ENCODE measurements at places on chromosomes 3 and 15.
A peak's percentile ranks its signal among the peaks of the same experiment; 100 is the strongest.

DNA sequence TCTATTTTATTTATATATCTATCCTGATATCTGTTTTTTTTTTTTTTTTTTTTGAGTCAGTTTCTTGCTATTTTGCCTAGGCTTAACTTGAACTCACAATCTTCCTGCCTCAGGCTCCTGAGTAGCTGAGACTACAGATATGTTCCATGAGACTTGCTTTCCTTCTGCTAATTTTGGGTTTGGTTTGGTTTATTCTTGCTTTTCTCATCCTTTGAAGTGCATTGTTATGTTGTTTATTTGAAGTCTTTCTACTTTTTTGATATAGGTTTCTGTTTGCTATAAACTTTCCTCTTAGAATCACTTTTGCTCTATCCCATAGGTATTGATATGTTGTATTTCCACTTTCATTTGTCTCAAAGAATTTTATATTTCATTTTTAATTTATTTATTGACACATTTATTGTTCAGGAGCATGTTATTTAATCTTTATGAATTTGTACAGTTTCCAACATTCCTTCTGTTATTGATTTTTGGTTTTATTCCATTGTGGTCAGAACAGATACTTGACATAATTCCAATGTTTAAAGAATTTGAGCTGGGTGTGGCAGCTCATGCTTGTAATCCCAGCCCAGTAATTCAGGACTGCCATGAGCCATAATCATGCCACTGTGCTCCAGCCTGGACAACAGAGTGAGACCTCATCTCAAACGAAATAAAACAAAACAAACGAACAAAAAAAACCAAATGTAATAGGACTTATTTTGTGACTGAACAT is 62.3 kb upstream of the PLSCR4 start:
- DNase-seq, result no peak

- no peak for DNase-seq
Measured at GRCh38 chr15:82159922-82160321, 102.6 kb downstream of the EFL1 start.

- DNase-seq, result no peak
Measured at GRCh38 chr15:87910301-87910700, 346.2 kb downstream of the NTRK3 start.

- DNase-seq, result no peak
Measured at GRCh38 chr15:89332446-89332845, 2.2 kb downstream of the POLG start.

- DNase-seq, result no peak
Measured at GRCh38 chr3:12188681-12189287, 30.1 kb upstream of the TIMP4 start.

DNA sequence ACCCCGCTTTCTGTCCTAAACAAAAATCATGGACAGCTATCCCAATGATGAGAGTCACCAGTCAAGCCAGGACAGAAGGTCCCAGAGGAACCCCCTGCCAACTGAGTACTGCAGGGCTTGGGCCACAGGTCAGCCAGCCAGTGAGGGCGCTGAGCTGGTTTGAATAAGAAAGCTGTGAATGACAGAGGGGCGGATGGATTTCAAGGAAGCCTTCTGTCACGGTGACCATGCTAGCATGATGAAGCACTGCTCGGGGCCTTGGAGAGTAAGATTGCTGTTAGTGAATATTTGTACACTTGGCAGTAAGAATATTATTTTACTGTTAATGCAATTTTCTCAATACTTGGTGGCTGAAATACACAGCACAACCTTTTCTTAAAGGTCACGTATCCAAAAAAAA is 734.0 kb upstream of the NR2F2 start:
- DNase-seq, result no peak

GRCh38 chr3:130386604-130387263 is 41.3 kb downstream of the COL6A5 start:
- DNase-seq, result no peak

GRCh38 chr3:168436245-168436724 is 340.6 kb upstream of the GOLIM4 start:
- DNase-seq, result no peak

GRCh38 chr3:186414735-186415419 is 52.8 kb upstream of the DGKG start:
- DNase-seq, result no peak

- DNase-seq, result peak; percentile 7
Measured at GRCh38 chr3:151203051-151203420, at the start of gene GPR171. Gene GPR171, minus strand, starts transcription at chr3:151203216. Its CDS starts 3,830 bp downstream, at chr3:151199386.

DNA sequence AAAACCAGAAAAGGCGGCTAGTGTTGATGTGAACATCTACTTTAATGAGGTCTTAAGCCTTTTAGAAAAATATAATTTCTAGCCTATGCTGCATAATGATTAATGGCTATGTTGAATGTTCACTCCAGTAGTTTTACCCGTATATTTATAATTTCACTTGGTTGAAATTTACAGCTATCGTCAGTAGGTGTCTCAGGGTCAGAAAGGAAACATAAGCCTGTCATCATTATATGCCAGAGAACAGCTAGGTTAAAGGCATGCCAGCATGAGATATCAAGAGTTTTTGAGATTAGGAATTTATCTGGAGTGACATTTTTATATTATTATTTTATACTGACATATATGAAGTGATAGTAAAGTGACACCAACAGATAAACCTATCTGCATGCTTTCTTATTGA is 904.1 kb downstream of the OTOL1 start:
- no peak for DNase-seq

DNA sequence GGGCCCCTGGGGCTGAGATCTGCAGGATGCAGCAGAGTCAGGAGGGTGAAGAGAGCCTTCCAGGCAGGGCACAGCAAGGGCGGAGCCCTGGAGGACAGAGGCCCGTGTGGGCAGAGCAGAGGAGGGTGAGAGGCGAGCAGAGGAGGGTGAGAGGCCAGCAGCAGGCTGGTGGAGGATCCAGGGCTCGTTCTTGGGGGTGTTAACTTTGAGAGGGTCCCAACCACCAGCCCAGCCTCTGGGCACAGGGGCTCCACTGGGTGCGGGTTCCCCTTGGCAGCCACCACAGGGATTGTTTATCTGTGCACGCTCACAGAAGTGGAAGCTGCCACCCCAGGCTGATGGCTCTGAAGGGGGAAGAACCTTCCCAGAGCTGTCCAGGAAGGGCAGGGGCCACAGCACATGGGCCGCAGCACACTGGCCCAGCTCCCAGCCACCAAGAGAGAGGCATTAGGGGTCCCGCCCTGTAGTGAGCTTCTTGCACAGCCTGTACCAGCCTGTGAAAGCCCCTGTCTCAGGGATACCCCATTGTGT is 9.3 kb upstream of the PLXND1 start:
- no peak for DNase-seq

DNA sequence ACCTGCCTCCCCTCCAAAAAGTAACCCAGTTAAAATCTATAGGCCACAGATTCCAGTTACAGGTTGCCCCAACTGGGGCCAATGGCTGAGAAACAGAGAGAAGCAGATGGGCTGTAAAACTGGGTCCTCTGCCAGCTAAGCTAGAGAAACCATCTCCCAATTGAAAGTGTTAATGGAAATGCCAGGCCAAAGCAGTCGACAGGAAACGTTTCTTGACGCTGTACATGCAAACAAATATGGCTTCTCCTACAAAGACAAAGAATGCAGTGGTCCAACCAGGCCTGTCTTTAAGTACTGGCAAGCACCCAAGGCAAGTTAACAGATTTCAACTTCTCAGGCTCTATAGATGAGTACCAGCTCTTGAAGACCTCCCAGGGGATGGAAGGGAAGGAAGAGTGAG is 71.3 kb downstream of the MAGI1 start:
- no peak for DNase-seq

GRCh38 chr3:110946810-110947209 is 124.8 kb upstream of the NECTIN3 start:
- DNase-seq, result no peak

- no peak for DNase-seq
Measured at GRCh38 chr3:105822171-105823123, 46.4 kb downstream of the CBLB start.

- DNase-seq, result no peak
Measured at GRCh38 chr3:198064420-198064819, 104.4 kb downstream of the LMLN start.

DNA sequence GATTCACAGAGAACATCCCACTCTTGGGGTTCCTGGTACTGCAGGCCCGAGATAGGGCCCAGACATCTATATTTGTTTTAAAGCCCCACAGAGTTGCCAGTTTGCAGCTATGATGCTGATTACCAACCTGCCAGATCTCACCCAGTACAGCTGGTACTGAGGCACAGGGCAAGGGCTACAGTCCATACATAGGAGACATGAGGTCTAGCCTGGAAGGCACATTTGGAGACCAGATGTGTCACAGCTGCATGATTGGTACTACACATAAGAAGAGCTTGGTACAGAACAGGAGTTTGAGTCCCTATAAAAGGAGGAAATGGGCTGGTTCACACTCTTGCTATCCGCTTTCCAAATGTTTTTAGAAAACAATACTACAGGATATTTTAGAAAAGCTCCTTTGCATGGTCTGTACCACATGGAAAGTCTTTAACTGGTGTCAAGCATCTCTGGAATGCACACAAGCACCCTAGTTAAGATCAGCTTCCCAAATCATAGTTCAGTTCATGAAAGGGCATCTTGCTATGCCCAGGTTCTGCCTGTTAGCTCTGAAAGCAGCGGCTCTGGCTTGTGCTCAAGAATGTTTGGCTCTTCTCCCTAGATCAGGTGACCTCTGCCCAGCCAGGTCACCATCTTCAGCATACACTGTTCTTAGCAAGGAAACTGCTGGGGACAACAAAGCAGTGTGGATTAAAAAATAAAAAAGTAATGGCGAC is 20.6 kb downstream of the MTMR14 start:
- no peak for DNase-seq

DNA sequence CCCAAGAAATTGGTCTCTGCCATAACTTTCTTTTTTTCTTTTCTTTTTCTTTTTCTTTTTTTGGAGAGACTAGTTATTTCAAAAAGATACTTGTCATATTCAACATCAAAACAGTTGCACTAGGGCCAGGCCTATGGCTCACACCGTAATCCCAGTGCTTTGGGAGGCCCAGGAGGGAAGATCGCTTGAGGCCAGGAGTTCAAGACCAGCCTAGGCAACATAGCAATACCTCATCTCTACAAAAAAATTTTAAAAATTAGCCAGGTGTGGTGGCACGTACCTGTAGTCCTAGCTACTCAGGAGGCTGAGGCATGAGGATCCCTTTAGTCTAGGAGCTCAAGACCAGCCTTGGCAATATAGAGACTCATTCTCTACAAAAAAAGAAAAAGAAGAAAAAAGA is 49.0 kb upstream of the GNB5 start:
- no peak for DNase-seq

- no peak for DNase-seq
Measured at GRCh38 chr3:27642796-27643195, 79.3 kb downstream of the EOMES start.

GRCh38 chr3:177516158-177517011 is 319.1 kb upstream of the TBL1XR1 start:
- DNase-seq, result no peak

DNA sequence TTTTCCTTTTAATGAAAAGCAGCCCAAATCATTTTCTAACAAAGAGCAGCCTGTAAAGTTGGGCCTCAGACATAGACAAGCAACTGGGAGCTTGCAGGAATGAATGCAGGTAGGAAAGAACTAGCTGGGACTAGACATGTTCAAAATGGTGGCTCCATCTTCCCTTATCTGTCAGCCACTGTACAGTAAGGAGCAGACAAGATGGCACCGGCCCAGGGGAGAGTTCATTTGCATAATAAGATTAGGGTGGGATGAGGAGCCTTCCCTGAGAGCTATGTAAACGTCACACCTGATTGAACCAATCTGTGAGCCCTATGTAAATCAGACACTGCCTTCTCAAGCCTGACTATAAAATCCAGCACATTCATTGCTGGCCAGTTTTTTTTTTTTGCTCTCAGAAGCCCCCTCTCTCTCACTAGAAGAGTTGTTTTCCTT is 59.7 kb upstream of the GK5 start:
- DNase-seq, result no peak

DNA sequence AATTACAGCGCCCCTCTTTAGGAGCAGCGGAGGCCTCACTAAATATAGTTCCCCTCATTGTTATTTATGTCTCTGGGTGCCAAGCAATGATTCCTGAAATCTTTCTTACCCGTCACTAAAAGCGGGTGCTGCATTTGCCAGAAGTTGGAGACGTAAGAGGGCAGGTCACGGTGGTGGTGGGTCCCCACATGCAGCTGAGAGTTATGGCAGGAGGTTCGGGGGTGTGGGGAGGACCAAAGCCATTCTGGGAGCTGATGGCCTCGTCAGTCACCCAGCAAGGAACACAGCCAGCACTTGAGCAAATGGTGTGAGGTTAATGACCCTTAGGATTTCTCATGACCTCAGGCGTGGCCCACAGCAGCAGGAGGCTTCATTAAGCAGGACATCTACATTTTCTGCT is 129.2 kb downstream of the RAB11A start:
- DNase-seq, result no peak

GRCh38 chr3:166445865-166446264 is 608.6 kb upstream of the BCHE start:
- no peak for DNase-seq
